ENCODE measurements at places on chromosomes 12 and 14.

DNA sequence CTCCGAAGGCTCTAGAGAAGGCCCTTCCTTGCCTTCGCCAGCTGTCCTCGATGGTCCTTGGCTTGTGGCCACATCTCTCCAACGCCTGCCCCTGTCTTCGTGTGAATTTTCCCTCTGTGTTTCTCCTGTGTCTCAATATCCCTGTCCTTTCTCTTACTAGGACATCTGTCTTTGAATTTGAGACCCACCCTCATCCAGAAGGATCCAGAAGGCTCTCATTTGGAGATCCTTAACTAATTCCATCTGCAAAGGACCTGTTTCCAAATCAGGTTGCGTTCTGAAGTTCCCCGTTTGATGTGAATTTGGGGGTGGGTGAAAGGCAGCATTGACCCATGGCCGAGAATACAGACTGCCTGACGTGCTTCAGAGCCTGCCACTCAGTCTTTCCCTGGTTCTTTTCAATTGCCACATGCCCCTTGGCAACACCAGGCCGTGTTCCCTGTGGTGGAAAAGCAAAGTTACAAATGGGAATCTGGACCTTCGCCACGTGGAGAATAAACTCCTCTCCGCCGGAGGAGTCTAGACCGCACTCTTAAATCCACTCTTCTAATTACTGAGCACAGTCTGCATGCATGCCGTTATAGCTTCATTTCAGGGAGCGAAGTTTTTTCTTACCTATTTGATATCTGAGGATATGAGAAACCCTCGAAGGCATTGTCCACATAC lies 158.8 kb downstream of the TMEM132C start:
- no peak for DNase-seq

DNA sequence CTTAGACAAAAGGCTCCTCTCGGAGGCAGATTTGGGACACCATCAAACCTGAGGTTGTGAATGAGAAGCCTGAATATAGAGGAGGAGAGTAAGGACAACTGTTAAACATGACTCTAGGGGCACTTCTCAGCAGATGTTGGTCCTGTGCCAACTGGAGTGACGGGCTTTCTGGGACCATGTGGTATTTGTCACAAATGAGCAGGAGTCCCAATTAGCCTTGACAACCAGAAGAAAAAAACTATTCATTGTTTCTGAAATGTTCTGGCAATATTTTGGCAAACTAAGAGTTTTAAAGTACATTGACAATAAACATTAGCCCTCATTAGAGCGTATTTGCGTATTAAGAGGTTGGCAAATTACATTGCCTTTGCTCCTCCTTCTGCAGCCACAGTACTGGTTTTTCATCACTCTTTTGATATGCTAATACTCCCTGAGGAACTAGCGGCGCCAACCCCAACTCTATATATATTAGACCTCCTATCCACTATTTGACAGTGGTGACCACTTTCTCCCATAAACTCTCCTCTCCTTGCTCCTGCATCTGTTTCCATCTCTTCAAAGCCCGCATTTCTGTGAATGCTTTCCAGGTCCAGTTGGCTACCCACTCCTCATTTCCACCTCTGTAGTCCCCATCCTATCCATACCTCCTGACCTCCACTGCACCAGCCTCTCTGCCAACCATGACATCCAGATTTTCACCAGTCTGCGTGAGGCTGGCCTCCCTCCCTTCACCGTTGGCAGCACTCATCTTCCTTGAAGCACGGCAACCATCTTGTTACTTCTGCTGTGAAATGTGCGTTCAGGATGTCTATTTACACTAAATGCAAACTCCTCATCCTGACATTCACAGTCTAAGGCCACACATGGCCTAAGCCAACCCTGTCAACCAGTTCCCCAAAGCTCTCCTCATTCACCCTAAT lies 100.7 kb downstream of the ZFC3H1 start:
- no peak for DNase-seq

GRCh38 chr12:117679776-117680175 lies 289.0 kb downstream of the KSR2 start:
- no peak for DNase-seq

GRCh38 chr14:92670643-92671366 lies 77.6 kb downstream of the LGMN start:
- DNase-seq = no peak

DNA sequence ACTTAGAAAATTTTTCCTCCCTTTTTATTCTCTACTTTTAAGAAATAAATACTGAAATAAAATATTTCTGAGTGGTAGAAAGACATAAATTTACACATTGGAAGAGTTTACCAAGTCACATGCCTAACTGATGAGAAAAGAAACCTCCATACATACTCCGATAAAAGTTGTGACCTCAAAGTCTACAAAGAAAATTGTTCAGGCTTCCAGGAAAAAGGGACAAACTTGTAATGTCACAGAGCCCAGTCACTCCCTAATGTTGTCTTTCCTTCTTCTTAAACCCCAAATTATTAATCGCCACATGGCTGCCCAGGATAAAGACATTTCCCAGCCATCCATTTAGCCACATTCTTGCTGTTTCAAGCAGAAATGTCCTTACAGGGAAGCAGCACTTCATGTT lies 455.3 kb downstream of the MDGA2 start:
- no peak for DNase-seq
